ENCODE measurements at places on chromosomes 2 and 18. TPM values are rescaled to one million over a fixed set of nuclear protein-coding genes. Genes with fewer than 3 reads are reported as not detected.

Gene CDK5R2
- total RNA-seq: not detected

DNA sequence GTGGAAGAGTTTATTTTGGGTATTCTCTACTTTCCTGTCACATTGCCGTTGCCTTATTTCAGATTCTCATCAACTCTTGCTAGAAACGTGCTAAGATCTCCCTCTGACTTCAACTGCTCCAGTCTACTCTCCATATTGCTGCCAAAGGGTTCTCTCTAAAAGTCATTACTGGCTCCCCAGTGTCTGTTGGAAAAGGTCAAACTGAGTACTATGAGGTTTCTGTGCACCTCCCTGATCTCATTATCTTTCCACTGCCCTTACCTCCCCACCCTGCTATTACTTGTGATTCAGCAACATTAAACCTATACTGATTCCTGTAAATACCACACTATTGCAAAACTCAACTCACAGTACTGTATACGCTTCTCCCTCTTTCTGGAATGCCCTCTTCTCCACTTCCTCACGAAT is 1.9 kb upstream of the KRCC1 start:
- no peaks in the 10 kb centered on the region for H3K36me3 ChIP-seq
- H3K4me3 ChIP-seq: no peak overlapping the region
- peaks cover 28% of the 10 kb centered on the region for H3K4me1 ChIP-seq
- no peak overlapping the region for H3K27ac ChIP-seq
- no peaks in the 10 kb centered on the region for H3K27me3 ChIP-seq

DNA sequence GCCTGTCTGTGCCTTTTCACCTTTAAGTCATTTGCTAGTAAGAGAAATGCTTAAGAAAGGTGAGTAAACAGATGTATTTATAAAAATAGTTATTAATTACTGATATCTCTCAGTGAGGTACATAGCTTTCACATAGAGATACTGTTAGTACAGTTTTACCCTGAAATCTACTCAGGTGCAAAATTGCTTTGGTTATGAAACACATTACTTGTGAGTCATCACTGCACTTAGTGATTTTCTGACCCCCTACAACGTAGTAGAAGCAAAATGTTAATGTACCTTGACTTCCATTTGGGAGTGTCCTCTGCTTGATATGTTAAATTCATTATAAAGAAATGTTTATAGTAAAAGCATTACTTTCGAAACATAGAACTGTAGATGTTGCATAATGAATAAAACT is 6.5 kb downstream of the GLS start:
- no peak for DNase-seq
- H3K36me3 ChIP-seq: no peaks in the 10 kb centered on the region
- no peak overlapping the region for H3K27ac ChIP-seq
- H3K4me3 ChIP-seq: no peak overlapping the region

DNA sequence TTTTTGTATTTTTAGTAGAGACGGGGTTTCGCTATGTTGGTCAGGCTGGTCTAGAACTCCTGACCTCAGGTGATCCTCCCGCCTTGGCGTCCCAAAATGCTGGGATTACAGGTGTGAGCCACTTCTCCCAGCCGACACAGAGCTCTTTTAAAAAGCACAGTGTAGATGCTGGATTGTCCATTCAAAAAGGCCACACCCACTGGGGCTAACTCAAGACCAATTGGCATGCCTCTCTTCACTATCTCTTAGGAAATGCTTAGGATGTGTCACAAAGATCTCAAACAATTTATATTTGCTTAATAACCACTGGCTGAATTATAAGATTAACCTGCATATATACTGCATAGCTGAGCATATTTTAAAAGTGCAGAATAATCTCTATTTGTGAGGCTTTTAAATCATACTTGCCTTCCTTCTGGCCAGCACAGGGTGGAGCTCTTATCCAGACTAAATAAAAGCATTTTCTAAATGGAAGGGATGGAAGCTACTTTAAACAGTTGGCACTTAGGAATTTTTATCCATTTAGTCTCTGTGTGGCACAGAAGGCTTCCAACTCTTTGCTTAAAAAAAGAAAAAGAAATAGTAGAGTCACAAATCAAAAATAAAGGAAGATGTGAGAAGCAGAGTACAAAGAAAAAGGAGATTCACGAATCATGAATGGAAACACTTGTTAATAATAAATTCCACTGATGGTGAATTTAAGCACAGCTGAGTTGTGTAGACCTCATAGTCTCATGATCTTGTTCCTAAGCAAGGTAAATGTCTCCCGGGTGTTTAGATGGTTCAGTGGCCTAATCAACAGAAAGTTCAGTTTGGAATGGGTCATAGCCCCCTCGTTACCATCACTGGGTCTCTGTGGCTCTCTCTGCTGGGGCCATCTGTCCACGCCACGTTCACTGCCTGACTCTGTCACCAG is 22.4 kb downstream of the CRYGD start:
- no peaks in the 10 kb centered on the region for H3K27me3 ChIP-seq
- no peak overlapping the region for H3K27ac ChIP-seq
- DNase-seq: no peak
- H3K4me3 ChIP-seq: no peak overlapping the region
- no peaks in the 10 kb centered on the region for H3K4me1 ChIP-seq

DNA sequence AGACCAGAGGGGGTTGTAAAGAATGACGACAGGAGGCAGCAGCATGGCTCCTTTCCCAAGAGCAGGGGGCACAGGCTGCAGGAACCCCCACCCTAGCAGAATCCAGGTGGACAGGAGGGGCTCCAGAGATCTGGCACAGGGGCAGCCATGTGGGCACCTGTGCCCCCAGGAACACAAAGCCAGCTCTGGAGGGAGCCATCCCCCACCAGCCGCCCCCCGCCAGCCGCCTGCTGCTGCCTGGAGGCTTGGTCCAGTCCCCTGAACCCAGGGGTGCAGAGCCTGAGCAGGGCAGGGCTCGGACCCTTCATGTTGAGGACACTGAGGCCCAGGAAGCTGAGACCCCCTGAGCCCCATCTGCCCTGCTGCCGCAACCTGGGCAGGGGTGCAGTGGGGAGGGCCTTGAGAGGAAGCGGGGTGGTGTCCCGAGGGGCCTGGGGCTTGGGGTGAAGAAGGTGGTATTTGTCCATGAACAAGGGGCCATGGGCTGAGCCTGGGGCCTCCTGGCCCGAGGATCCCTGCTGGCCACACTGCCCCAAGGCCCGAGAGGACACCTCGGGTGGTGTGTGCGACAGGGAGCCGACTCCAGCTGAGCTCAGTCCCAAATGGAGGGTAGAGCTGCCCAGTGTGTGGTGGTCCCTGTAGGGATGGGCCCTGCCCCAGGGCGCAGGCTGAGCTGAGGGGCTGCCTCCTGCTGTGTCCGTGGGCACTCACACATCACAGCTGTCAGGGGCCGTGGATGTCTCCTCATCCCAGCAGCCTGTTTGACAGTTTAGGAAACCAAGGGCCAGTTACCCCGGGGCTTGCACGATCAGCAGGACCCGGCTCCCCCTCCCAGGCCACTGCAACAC is 39.8 kb upstream of the SNED1 start:
- H3K36me3 ChIP-seq: no peaks in the 10 kb centered on the region
- DNase-seq: no peak
- no peaks in the 10 kb centered on the region for H3K4me1 ChIP-seq
- no peaks in the 10 kb centered on the region for H3K27me3 ChIP-seq
- H3K27ac ChIP-seq: no peak overlapping the region
- H3K4me3 ChIP-seq: no peak overlapping the region

Gene UGT1A7
- not detected for total RNA-seq

DNA sequence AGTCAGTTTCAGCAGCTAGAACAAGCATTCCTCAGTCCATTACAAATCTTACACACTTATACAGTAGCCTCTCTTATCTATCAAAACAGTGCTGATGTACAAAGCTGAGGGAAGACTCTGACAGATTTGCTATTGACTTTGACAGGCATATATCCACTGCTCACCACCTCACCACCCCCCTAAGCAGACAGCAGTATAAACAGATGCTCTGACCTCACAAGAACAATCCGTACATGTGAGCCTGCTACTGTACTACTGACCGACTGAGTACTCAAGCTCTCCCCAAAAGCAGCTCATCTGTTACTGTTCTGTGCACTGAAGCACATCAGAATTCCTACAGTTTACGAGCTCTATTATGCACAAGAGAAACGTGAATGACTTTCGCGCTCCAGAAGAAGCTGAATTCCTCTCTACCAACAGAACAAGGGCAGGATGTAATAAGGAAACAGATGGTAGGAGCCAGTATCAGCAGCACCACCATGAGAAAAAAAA is 95.6 kb upstream of the PDE1A start:
- H3K4me3 ChIP-seq: no peak overlapping the region
- no peaks in the 10 kb centered on the region for H3K4me1 ChIP-seq
- no peak overlapping the region for H3K27ac ChIP-seq
- no peak for DNase-seq
- H3K36me3 ChIP-seq: no peaks in the 10 kb centered on the region

Measured in CD8-positive, alpha-beta memory T cell (primary cell).